ENCODE measurements at places on chromosomes 5 and 9.

DNA sequence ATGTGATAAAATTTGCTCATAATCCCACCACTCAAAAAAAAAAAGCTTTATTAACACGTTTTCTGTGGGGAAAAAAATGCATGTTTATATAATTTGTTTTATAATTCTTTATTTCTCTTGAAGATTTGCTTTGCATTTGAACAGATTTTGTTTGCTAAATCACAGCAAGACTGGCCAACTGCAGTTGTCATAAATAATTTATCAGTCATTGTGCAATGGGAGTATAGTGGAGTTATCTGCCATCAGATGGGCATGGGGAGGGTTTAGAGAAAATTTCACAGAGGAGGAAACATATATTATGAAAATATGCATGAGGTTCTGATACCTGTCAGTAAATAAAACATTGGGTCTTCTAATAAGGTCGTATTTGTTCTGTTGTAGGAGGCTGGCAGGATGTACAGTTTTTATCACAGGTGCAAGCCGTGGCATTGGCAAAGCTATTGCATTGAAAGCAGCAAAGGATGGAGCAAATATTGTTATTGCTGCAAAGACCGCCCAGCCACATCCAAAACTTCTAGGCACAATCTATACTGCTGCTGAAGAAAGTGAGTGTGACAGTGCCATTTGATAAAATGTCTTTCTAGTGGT is 23.8 kb downstream of the HSDL2 start:
- DNase-seq: no peak

DNA sequence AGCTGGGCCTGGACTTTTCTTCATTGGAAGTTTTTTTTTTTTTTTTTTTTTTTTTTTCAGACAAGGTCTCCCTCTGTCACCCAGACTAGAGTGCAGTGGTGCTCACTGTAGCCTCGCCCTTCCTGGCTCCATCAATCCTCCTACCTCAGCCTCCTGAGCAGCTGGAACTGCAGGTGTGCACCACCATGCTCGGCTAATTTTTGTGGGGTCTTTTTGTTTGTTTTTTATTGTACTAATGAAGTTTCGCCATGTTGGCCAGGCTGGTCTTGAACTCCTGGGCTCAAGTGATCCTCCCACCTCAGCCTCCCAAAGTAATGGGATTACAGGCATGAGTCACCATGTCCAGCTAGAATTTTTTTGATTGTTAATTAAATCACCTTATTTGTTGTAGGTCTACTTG is 3.6 kb downstream of the DNAJC18 start:
- DNase-seq: no peak

- DNase-seq: no peak
These were observed 82.6 kb downstream of the GCNT4 start for GRCh38 chr5:74969726-74970125.

GRCh38 chr9:116003397-116003796 is 150.2 kb upstream of the PAPPA start:
- no peak for DNase-seq

Measured in activated CD4-positive, alpha-beta memory T cell treated with anti-CD3 and anti-CD28 coated beads for 36 hours (primary cell).